Vagina (tissue), 2 donors: ENCODE measurements at places on chromosomes 1 and 21.

GRCh38 chr21:42037516-42037915 is 27.4 kb upstream of the ZBTB21 start:
- DNase-seq, result no peak

DNA sequence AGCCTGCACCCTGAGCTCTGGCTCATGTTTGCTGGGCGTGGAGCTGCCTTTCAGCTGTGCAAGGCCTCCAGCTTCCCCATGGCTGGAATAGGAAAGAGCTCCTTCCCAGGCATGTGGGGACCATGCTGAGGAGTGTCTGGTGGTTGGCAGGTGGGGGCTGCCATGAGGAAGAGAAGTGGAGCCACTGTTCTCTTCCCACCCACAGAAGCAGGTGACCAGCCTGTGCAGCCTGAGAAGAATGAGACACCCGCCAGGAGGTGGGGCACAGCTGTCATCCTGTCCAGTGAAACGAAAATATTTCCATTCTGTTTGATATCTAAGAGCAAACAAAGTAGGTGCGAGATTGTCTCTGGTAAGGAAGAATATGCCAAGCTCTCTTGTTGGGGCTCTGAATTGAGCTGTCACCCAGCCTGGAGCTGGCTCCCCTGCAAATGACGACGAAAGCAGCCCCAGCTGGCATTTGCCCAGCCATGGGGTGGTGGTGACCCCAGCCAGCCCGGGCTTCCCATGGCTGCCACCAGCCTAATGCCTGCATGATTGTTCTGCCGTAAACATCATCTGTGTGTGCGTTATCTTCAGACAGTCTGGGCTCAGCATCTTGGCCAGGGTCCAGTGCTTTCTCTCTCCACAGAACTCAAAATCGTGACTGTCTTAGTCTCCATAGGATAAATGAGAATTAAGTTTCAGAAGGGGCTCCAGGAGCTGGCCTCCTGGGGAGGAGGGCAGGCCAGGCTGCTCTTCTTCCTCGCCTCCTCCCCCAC is 429.8 kb upstream of the VAMP3 start:
- DNase-seq, result no peak

GRCh38 chr1:36232212-36233095 is 8.2 kb downstream of the THRAP3 start:
- no peak for DNase-seq

DNA sequence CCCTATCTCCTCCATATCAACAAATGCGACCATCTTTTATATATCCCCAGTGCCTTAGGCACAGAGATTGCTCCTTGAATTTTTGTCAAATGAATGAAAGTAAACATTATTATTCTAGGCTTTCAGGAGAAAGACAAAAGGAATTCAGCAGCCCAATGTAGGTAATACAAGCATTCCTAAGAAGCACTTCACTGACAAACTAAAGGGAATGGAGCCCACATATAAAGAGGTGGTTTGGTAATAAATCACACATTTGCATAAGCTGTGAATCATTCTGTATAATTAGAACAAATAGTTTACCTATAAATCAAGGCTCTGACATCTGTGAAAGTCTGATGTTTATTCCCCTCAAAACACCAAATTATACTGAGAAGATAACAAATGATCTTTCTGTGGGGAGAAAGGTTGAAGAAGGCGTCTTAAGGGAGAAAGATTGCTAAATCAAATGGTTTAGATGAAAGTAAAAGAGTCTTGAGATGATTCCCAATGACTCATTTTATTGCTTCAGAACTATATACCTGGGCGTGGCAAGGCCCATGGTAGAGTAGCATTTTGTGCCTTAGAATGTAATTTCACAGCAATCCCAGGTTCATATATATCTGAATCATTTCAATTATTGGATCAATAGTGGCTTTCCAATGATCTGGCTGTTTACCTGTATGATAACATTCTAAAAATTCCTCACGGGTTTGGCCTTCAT is 558.1 kb downstream of the AGBL4 start:
- DNase-seq, result no peak

- DNase-seq, result no peak
Observed at GRCh38 chr1:11132563-11133293, 33.1 kb upstream of the EXOSC10 start.

DNA sequence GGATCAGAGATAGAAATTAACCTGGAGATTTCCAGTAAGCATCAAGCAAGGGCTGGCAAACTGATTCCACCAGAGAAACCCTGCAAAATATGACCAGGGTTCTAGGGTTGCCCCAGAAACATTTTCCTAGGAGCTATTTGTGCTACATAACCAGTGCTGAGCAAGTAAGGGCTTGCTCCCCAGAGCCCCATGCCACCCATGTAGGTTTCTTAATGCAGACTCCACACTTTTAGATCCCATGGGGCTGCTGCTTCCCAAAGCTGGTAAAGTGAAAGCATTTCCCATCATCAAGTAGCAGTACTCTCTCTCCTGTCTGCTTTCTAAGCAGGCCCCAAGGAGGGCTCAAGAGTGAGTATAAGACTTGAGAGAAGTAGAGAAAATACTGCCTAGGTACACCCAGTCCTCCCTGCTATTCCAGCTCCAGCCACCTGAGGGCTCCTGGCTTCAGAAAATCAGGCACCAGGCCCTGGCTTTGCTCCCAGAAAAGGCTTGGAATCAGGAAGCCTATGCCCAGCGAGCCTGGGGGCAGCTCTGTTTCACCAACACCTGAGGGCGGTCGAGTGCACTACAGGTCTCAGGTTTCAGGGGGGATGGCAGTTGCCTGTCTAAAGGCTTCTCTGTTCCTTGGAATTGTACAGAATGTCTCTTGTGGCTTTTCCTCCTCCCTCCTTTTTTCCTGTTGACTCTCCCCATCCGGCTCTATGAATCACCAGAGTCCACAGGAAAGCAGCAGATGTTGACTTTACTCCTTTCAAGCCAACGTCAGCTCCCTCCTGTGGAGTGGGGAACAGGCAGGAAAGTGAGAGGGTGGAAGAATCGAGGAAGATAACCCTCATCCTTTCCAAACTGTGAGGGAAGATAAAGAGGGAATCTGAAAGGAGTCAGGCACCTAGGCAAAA is 6.2 kb upstream of the ANKRD35 start:
- no peak for DNase-seq

DNA sequence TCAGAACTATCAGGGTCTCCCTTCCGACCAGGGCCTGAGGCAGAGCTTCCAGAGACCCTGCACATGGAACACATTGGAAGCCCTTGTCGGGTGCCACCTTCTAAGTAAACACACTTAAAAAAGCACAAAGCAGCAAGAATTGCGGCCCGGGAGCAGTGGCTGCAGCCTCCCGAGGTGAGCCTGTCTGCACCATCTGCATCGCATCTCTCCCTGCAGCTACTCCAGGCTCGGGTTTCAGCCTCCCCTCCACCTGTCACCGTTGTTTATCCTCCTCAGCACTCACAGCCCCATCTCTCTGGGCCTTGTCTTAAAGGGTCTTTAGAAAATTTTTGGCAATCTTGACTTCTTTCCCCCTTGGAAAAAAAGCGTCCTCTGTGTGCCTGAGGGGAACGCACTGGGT is 95.1 kb upstream of the ARHGEF16 start:
- DNase-seq, result no peak

DNA sequence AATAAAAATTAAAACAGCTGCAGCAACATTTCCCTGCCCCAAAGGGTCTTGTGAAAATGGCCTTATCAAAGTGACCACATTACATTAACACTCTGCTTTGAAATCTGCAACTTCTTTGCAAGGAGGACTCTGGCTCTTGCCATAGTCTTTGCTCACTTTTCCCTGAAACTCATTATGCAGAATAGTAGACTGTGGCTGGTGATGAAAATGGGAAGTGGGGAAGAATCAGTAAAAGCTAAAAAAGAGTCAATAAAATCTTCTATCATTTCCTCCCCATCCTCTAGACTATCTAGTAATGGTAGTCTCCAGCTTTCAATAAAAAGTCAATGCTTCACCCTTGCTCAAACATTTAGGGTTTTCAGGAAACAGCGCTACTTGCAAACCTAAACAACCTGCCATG is 18.6 kb upstream of the NUP133 start:
- no peak for DNase-seq

- DNase-seq, result no peak
Observed at GRCh38 chr1:230441183-230442029, 15.3 kb upstream of the PGBD5 start.

DNA sequence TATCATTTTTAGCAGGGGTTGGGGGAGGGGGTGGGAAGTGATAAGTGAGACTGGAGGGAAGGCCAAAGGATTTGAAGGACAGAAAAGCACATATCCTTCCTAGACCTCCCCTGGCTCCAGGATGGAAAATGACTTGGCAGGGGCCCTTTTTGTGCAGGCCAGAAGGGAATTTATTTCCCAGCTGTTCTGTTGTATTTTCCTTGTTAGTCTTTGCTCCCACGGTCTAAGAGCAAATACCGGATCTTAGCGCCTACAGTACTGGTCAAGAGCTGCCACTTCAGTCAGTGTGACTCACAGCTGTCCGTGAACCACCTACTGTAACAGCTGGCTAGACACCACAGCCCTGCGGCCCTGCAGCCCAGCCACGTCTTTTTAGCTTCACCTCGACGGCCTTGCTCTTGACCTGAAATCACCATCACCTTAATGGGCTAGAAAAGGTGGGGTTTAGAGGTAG is 51.0 kb upstream of the ERRFI1 start:
- no peak for DNase-seq

- no peak for DNase-seq
Observed at GRCh38 chr1:110765640-110766335, 91.0 kb upstream of the KCNA3 start.

DNA sequence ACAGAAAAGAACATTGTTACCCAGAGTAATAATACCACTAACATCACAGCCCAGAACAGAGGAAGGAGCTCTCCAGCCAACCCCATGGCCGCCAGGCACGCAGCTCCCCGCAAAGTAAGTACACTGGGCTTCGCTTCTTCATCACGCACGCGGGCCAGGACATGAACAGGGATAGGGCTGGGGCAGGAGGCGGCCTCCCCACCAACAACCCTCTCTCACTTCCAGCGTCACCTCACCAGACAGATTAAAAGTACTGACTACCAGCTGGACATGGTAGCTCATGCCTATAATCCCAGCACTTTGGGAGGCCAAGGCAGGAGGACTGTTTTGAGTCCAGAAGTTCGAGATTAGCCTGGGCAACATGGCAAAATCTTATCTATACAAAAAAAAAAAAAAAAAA is 78.3 kb downstream of the NPHP4 start:
- no peak for DNase-seq

- DNase-seq, result no peak
Observed at GRCh38 chr1:58857680-58858673, 74.1 kb upstream of the JUN start.

GRCh38 chr1:91557039-91557690 is 56.5 kb downstream of the CDC7 start:
- DNase-seq, result no peak

DNA sequence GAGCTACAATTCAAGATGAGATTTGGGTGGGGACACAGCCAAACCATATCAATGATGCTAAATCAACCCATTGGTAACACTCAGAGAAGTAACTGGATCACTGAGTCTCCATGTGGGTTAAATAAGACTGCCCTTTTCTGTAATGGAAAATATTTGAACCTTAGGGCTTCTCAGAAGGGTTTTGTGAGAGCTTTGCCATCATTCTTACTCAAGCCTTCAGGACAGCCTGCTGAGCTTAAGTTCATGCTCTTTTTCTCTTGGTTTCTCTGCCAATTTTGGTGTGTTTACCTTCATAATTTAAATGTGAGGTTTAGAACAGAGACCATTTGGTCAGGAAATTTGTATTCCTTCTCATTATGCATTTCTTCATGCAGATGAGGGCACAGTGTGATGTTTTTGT is 74.7 kb downstream of the DISC1 start:
- no peak for DNase-seq

DNA sequence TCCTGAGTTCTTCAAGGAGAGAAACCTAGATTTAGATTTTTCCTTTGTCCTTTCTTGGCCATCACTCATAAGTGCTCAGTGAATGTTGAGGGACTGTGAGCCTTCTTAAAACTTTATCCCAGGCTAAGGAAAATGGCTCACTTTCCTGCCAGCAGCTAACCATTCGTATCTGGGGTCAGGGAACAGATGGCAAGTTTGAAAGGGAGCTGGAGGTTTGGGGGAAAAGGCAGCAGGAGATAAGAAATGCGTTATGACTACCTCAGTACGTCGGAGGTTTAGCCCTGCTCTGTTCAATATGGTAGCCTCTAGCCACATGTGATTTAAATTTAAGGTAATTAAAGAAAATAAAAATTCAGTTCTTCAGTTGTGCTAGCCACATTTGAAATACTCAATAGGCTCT is 13.3 kb downstream of the RRP15 start:
- DNase-seq, result no peak

DNA sequence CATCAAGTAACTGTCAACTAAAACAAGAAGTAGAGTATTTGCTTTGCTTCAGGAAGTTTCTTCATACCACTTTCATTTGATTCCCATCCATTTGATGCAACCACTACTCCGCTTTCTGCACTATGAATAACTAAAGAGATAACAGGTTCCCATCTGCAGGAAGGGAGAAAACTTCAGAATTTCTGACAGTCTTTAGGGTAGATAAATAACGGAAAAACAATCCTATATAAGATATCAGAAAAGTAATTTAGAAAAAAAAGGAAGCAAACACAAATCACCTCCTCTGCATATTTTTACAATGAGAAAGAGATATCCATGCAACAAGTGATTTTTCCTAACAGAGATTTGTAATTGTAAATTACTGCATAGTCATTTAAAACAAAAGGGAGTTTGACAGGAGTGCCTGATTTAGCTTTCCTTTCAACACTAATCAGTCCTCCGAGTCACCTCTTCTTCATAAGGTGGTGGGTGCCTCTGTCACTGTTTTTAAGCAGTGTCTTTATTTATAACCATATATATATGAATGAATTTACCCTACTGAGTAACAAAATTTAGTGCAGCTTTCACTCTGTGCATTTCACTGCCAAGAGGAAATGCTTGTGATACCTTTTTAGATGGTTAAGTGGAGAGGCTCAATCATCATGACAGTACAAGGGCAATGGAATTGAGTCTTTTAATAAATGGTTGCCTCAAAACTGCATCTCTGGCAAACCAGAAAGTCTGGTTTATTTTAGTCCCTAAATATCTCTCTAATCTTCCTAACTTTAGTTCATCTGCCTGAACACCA is 1920.4 kb downstream of the MRPL39 start:
- no peak for DNase-seq

DNA sequence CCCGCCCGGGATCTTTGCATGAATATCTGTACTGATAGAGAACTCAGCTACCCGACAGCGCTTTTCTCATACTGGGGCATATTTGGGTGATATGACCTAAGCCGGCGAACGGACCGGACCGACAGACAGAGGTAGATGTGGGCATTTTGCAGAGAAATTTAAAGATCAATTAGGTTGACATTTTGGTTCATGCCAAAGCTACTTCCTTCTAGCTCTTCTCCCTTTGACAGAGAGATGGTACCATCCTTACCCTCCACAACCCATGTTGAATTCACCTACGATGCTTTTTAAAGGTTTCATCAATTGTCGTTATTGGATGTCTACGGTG is 459 bp downstream of the ARV1 start:
- no peak for DNase-seq

DNA sequence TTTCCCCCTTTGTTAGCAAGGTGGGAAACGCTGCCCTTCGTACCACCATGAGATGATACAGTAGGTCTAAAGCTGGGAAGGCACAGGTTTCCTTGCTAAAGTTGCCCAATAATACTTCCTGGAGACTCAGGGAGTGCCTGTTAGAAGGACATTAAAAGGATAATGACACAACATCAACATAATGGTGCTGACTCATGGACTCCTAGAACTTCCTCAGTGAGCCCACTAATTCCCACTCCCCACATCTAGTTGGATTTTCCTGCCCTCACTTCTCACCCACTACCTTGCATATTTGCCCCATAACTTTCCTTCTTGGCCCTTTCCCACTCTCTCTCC is 17.5 kb downstream of the CFAP45 start:
- no peak for DNase-seq
